ENCODE measurements at places on chromosomes 3 and 15.

DNA sequence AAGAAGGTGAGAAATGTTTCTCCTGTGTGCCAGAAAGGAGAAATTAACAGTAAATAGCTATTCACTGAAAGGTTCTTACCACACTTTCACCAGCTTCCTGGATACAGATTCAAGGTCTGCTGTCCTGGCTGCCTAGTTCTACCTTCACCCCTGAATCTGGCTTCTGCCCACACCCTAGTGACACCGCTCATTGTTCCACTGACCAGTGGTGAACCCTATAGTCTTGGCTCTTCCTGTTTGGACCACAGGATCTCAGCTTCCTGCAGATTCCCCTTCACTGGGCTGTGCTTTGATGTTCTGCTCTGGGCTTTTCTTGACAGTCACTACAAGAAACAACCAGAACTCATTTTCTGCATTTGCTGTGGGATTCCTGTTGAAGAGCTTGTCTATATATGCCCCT is 250.0 kb downstream of the XXYLT1 start:
- no peak for DNase-seq

GRCh38 chr3:188274249-188274915 is 120.4 kb downstream of the LPP start:
- DNase-seq = no peak

DNA sequence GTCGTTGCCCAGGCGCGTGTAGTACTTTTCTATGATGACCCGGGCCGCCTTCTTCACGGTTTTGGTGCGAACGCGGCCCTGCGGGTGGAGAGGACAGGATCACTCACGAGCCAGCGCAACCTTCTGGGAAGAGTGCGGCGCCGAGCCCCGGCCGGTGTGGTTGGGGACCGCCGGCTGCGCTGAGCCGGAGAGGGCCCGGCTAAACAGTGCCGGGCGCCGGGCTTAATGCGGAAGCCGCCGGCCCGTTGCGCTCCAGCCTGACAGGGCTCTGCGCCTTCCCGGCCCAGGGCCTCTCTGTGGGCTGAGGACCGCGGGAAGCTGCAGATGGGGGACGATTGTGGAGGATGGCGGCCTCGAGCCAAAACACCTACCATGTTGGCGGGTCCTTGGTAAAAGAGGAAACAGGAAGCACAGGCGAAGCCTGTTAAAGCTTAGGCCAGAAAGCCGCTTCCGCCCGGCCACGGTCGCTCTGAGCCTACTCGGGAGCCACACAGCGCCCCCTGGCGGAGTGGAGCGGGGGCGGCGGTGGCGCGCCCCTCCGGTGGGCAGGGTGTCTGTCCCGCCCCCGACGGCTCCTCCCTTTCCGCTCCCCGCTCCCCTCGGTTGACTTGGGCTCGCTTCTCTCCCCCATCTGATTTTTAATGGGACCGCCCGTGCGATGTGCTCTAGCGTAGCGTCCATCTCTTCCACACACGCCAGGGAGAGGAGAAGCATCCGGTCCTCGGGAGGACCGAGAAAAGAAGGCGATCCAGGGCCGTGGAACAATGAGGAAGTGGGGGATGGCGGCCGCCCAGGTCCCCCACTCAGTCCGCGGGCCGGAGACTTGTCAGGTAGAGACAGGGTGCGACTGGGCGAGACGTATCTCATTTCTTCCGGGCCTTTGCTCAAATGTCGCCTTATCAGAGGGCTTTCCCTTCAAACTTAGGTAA is at the start of gene RPS17:
Gene RPS17, minus strand, starts transcription at position 403 of the 929 bp plus-strand sequence. Its CDS starts 29 bp downstream, at position 374.
- peak; percentile 98 for DNase-seq

- no peak for DNase-seq
Observed at GRCh38 chr3:51378726-51379125, 6.4 kb upstream of the MANF start.

DNA sequence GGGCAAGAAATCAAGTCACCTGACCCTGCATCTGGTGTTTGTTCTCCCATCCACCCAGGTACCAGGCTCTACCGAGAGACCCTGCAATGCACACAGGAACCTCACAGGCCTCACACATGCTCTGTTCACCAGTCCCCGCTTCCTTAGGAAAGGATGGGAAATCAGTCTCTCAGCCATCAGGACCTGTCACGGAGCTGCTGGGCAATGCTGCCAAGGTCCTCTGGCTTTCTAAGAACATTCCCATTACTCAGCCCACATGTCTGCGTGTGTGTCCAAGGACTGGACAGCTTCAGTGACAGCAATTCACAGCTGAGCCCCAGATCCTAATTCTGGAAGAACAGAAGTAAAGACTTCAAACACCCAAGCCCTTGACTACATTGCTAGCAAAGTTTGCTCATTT is 6.5 kb upstream of the SRGAP3 start:
- DNase-seq = no peak

DNA sequence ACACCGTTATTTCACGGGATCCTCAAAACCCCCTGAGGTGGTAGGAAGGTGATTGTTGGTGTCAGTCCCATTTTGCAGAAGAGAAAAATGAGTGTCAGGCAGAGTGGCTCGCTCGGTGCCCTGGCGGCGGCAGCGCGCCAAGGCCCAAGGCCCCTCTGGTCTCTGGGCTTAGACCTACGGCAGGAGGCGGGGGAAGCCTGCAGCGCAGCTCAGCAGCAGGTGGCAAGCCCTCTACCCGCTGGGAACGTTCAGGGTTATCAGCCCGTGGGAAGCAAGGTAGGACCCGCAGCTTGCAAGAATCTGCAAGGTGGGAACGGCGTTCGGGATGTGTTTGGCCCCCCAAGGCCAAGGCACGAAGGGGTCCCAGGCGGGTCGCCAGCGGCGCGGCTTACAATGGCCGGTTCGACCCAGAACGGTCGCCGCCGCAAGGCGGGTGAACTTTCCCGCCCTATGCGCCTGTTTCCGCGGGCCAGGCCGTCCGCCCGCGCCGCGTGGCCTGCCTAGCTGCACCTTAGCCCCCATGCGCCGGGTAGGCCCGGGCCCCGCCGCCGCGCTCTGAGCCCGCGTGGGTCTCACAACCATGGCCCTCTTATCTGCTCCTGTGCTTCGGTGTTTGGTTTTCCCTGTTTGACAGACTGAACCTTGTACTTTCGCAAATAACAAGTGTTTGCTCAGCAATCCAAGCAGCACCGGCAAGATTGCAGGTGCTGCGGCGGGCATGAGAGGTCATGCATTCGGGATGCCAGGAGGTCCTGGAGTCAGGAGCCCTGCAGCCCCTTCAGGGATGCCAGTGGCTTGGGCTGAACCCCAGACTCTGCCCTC is 39.7 kb downstream of the CCNL1 start:
- DNase-seq = no peak

GRCh38 chr3:14235912-14236295 is 57.3 kb downstream of the LSM3 start:
- DNase-seq = no peak

GRCh38 chr3:26807272-26807671 is 184.7 kb downstream of the LRRC3B start:
- no peak for DNase-seq

DNA sequence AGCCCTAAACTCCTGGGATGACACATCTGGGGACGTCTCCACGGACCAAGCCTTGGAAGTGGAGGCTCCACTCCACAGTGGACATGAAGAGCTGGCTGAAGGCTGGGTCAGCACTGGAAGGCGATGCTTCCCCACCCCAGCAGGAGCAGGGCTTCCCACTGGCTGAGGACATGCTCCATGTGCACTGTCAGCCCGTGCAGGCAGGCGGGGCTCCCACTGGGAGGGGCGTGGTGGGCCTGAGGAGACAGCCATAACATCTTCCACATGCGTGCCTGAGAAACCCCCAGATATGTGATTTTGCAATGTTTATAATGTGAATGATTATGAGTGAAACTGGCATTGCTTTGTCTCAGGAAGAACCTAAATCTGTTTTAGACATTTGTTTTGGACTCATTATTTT is 231.3 kb downstream of the KLF13 start:
- no peak for DNase-seq

- DNase-seq = peak; percentile 55
Observed at GRCh38 chr15:38254051-38254883, 1.6 kb downstream of the SPRED1 start.

DNA sequence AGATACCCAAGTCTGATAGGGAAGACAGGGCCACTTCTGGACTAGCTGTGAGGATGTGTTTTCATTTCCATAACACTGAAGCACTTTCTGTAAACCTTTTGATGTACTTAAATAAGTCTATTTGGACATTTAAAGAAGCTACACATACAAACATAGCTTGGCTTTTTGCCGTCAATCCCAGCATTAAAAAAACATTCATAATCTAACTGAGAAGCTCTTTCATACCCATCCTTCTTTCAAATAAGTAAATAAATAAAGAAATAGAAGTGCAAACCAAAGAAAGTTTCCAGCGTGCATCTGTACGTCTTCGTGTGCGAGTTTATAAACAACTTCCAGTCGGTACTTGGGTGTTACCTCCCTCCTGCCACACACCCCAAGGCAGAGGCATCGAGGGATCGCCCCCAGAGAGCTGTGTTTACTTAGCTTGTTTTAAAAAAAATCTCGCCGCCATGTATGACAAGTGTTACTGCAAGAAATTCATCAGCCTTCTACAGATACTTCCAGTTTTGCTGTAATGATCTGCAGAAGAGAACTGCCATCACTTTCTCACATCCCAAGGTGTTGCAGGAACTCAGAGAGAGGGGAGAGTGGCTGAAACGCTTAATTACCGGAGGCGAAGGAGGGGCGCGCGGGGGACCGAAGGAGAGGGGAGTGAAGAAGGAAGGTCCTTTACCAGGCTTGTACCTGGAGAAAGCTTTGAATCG is 9.0 kb upstream of the MEIS2 start:
- DNase-seq = no peak

DNA sequence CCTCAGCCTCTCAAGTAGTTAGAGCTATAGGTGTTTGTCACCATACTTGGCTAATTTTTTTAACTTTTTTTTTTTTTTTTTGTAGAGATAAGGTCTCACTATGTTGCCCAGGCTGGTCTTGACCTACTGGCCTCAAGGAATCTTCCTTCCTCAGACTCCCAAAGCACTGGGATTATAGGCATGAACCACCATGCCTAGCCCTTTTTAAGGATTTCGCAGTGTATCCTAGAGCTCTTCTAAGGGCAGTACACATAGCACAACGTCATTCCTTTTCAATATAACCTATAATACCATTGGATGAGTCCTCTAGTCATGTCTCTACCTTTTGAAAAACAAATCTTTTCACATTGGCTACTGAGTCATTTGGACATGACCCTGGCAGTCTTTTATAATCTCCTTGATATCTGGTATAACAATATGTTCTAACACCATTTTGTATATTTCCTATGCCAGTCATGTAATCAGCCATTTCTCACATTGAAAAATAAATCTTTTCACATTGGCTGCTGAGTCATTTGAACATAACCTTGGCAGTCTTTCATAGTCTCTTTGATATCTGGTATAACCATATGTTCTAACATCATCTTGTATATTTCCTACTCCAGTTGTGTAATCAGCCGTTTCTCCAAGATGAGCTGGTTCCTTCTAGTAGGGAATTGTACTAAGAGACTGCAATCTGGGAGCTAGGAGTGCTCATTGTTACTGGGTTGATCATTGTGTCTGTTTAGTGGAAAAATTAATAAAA is 944.7 kb downstream of the MCTP2 start:
- no peak for DNase-seq

GRCh38 chr3:18236726-18237125 is 188.4 kb downstream of the SATB1 start:
- no peak for DNase-seq

- DNase-seq = no peak
Observed at GRCh38 chr3:144028798-144029411, 57.3 kb downstream of the DIPK2A start.

All from CD4-positive, alpha-beta T cell treated with Interleukin-6 for 4 hours (primary cell).